ENCODE measurements at places on chromosomes 3 and 15. TPM values are rescaled to one million over a fixed set of nuclear protein-coding genes. Genes with fewer than 3 reads are reported as not detected.

The IL20RB gene
- 1.1 TPM for total RNA-seq

DNA sequence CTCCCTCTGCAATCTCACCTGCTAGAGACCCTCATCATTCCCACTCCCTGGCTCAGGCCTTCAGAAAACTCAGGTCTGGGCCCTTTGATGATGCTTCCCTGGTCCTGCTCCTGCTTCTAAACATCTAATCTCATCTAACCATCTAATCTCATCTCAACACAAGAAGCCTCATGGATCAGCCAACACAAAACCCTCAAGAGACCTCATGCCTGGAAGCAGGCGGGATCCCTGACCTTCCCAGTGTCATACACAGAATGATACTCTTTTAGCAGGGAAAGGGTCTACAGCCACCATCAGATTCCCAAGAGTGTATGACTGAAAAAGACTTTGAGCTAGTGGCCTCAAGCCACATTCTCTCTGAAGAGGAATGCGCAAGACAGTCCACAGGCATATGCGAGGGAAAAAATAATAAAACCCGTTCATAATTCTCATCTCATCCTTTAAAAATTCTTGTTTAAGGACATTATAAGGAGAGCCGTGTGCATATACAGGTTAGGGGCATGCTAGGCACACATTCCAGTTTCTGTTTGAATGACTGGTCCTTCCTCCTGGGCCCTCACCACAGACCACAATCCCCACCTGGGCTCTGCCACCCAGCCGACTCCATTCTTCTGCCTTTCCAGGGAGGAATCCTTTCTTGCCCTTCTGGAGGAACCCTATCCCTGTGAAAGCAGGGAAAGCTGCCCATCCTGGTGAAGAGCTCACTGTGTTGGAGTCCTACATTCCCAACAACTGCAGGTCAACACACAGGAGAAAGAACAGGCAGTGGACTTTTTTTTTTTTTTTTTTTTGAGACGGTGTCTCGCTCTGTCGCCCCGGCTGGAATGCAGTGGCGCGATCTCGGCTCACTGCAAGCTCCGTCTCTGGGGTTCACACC lies 2.2 kb downstream of the ZXDC start:
- no peaks in the 10 kb centered on the region for H3K27me3 ChIP-seq
- H3K4me3 ChIP-seq: no peak overlapping the region
- peaks cover 23% of the 10 kb centered on the region for H3K4me1 ChIP-seq
- H3K27ac ChIP-seq: no peak overlapping the region
- no peak for DNase-seq

The CHST2 gene
- 5.7 TPM for total RNA-seq

The CCDC54 gene
- not detected for total RNA-seq

GRCh38 chr15:90545095-90545494 lies 15.4 kb downstream of the CRTC3 start:
- no peaks in the 10 kb centered on the region for H3K36me3 ChIP-seq
- no peak overlapping the region for H3K27ac ChIP-seq
- no peaks in the 10 kb centered on the region for H3K27me3 ChIP-seq
- no peak for DNase-seq

Measured in ovary (tissue), 10 donors.